ENCODE measurements at places on chromosomes 7 and 10. TPM values are rescaled to one million over a fixed set of nuclear protein-coding genes. Genes with fewer than 3 reads are reported as not detected.

CYP2C19 gene
- not detected for total RNA-seq

PIP gene
- total RNA-seq = not detected

CTTNBP2 gene
- not detected for total RNA-seq

ZNF488 gene
- total RNA-seq = 0.10 TPM

CTBP2 gene
- 0.15 TPM for total RNA-seq

FAM131B gene
- total RNA-seq = 1.2 TPM
